ENCODE measurements at places on chromosomes 6 and 20. TPM values are rescaled to one million over a fixed set of nuclear protein-coding genes. Genes with fewer than 3 reads are reported as not detected.

DNA sequence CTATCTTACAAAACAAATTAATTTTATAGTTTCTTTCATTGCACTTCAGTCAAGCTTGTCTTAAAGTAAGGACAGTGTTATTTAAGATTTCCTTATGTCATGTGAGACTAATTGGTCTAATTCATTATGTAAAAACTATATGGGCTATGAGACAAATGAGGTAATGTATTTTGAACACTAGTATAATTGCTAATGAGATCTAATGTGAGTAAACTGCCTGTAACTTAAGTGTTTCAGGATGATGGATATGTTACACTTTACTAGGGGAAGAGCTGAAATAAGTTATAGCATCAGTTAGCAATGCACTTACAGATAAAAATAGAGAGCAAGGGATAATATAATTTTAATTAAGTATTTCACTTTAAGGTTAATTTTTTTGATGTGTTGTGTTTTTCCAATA is 386.3 kb upstream of the MAP3K7 start:
- no peak for DNase-seq

GRCh38 chr6:129544892-129545612 is 164.9 kb downstream of the ARHGAP18 start:
- DNase-seq: no peak

DNA sequence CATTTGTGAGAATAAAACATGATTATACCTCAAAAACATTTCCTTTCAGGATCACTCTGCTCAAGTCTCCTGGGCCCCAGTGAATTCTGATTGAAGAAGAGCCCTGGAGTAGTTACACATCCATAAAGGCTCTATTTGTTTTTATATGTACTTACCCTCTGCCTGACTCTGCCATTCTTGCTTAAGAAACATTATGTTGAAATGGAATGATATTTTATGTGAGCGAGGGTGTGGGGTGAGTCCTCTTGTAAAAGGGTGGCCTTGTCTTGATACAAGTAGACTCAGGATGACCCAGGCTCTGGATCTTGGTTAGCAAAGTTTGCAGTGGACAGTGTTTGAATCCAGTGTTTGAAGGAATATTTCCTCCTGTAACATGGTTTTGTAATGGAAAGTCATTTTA is 215.4 kb upstream of the PREP start:
- no peak for DNase-seq

- DNase-seq: no peak
Observed at GRCh38 chr6:42923666-42924065, 5.6 kb upstream of the CNPY3 start.

- no peak for DNase-seq
Observed at GRCh38 chr20:62335532-62335931, 31.6 kb downstream of the LAMA5 start.

DNA sequence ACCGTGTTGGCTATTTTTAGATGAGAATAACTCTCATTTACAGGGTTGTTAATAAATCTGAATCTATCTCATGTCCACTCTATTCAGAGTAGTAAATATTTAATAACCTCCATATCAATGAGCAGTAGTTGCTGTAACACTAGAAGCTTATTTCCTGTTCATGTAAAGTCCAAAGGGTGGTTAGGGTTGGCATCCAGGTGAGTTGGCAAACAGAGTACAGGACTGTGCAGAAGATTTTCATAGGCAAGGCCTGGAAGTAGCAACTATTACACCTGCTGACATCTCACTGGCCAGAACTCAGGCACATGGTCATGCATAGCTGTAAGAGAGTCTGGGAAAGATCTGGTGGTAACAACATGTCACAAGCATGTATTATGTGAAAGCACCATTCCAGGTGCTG is 147.5 kb downstream of the PHF3 start:
- no peak for DNase-seq

SLC35D3 gene
- 0.49 TPM for polyA plus RNA-seq

CDSN gene
- polyA plus RNA-seq: not detected

Measured in large intestine (tissue), 12 donors.